ENCODE measurements at places on chromosomes 3 and 15.

DNA sequence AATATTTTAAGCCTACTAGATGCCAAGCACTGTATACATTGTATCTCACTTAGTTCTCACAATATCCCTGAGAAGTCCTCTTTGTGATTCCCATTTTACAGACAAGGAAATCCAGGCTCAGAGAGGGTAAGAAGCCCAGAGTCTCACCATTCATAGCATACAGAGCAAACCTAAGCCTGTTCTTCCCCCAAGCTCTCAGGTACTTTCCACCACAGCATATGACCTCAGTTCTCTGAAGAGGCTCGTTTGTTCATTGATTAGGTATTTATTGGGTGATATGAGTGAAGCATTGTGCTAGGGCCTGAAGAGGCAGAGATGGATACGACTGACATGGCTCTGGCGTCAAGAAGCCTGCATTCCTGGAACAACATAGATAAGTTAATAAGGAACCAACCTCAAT is 310.9 kb upstream of the UMPS start:
- DNase-seq: no peak

DNA sequence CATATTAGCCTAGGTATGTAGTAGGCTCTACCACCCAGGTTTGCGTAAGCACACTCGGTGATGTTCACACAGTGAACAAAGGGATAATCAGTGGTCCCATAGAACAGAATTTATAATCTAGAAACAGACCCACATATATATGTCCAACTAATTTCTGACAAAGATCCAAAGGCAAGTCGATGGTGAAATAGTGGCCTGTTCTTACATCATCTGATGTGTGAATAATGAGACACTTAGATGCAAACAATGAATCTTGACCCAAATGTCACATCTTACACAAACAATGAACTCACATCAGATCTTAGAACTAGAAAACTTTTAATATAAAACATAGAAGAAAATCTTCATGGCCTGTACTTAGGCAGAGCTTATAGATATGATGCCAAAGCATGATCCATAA is 17.6 kb upstream of the TM2D3 start:
- peak; percentile 27 for DNase-seq

- DNase-seq: no peak
These were observed 89.3 kb upstream of the LINGO1 start for GRCh38 chr15:77721963-77722362.

DNA sequence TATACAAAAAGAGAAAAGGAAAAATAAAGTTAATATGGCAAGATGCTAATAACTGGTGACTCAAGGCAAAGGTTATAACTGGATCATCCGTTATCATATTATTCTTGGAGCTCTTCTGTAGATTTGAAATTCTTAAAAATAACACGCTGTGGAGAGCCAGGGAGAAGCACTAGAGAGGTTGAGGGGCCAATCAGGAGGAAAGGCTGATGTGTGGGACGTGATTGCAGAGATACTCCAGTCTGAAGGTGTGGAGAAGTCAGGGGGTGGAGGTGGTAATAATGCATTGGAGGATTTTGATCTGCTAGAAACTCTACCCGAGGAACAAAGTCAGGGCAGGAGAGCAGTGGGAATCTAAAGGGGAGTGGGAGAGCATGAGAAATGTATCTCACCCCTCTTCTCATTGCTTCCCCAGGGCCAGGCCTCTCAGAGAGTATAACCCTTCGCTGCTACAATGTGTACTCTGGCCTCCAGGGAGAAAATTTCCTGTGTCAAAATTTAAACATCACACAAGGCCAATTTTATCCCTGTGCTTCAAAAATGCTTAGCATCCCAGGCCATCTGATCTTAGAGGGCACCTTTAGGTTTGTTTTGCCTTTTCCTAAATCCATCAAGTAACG is 211.5 kb upstream of the SEMA6D start:
- no peak for DNase-seq

- no peak for DNase-seq
These were observed 50.7 kb upstream of the FOXB1 start for GRCh38 chr15:59953392-59953883.

DNA sequence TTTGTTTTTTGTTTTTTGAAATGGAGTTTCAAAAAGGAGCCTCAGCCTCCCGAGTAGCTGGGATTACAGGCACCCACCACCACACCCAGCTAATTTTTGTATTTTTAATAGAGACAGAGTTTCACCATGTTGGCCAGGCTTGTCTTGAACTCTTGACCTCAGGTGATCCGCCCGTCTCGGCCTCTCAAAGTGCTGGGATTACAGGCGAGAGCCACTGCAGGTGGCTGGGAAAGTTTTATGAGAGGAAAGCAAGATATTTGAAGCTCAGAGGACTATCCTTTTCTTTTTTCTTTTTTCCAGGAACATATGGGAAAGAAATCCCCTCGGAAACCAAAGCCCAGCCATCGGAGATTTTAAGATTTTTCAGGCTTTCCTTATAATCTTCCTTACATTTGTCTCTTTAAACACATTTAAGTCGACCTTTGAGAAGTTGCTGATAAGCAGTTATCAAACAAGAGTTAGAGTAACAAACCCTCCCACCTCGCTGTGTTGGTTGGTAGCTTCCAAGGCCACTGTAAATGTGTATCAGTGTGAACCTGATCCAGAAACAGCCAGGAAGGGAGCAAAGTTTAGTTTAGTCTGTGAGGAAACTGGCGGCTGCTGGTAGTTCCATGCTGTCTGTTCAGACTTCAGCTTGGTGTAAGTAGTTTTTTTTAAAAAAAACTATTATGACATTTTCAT is 34.5 kb upstream of the MAP3K13 start:
- DNase-seq: no peak

- DNase-seq: peak; percentile 18
These were observed 331.3 kb upstream of the FRG2C start for GRCh38 chr3:75332794-75333193.

All from EH (cell line).